ENCODE measurements at places on chromosomes 7 and 10.

DNA sequence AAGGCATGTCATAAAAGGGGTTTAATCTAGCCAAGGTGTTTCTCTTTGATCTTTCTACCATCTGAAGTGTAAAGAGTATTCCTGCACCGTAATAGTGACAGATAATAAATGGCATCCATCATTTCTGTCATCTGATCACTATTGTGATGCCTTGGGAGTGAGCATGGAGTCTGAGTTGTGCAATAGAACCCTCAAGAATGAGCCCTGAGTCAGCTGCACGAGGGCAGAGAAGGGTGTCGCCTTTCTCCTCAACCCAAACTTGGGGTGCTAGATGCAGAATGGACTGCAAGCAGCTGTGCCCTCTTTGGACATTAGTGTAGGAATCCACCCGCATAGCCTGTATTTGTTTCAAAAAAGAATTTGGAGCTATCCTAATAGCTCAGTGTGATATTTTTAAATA is 115.2 kb downstream of the ZNF37A start:
- DNase-seq, result no peak

DNA sequence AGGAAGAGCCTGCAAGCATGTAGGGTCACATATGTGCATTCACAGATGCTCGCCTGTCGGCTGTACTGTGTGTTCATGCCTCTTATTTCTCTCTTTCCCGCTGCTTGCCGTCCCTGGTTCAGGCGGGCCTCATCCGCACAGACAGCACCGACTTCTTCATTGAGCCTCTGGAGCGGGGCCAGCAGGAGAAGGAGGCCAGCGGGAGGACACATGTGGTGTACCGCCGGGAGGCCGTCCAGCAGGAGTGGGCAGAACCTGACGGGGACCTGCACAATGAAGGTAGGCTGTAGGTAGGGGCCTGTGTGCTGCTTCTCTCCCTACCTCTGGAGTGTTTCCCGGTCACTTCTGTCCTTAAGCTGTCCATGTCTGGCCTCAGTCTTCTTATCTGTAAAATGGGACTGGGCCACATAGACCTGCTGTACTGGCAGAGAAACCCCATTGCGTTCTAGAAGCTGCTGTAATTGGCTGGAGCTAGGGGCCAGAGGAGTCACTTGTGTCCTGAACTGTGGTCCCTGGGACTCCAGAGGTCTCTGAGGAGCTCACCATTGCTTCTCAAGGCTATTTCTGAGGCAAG is 30.0 kb downstream of the ADAMTS14 start:
- DNase-seq, result no peak

DNA sequence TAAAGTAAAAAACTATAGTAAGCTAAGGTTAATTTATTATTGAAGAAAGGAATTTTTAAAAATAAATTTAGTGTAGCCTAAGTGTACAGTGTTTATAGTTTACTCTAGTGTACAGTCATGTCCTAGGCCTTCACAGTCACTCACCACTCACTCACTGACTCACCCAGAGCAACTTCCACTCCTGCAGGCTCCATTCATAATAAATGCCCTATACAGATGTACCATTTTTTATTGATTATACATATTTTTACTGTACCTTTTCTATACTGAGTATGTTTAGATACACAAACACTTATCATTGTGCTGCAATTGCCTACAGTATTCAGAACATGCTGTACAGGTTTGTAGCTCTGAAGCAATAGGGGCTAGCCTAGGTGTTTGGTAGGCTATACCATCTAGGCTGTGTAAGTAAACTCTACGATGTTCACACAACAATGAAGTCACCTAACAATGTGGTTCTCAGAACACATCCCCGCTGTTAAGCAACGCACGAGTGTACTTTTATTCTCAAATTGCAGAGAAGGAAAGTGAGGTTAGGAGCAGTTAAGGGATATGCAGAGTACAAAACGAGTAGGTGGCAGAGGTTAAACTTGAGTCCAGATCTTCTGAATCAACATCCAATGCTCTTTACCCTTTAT is 38.9 kb upstream of the PLCE1 start:
- no peak for DNase-seq

- DNase-seq, result no peak
These were observed 24.3 kb downstream of the FBXW4 start for GRCh38 chr10:101670635-101671034.

DNA sequence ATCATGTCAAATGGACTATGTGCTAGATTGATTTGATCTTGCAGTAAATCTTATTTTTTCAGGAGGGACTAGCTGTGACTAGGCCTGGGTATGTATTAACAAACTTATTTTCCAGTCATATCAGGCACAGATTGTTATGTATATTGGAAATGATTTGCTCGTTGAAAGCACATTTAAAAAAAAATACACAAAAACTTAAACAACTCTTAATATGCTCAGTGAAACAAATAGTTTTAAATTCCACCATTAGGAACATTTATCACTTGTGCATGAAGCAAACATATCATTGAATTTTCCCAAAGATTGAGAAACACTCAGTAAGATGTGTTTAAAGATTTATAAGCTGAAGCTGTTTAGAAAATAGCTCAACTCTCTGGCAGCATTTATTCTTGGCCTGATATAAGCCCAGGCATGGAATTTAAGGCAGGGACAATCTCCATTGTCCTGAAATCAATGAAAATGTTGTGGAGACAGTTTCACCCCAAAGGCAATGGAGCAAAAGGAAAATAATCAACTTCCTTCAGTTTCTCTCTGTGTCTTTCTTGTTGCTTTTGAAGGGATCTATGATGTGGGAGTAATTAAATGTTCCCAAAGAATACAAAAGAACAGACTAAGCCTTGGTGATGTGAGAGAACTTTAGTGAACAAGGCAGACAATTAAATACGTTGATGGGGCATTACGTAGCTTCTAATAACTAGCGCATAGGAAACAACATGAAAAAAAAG is 250.3 kb downstream of the GPR37 start:
- no peak for DNase-seq

DNA sequence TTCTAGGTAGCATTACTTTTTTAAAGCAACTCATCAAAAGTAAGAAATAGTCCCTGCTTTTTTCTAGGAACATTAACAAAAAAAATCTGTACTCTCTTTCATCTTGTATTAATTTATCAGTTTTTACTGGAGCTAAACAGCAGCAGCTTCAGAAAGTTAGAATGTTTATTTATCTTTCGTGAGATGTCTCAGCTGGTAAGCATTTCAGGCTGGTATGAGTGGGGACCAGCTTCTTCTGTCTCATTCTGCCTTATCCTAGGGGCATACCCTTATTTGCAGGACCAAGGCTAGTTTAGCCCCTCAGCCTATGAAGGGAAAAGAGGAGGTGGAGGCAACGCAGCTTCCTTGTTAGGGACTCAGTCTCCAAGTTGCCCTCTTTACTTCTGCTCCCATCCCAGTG is 35.1 kb downstream of the LANCL2 start:
- no peak for DNase-seq

DNA sequence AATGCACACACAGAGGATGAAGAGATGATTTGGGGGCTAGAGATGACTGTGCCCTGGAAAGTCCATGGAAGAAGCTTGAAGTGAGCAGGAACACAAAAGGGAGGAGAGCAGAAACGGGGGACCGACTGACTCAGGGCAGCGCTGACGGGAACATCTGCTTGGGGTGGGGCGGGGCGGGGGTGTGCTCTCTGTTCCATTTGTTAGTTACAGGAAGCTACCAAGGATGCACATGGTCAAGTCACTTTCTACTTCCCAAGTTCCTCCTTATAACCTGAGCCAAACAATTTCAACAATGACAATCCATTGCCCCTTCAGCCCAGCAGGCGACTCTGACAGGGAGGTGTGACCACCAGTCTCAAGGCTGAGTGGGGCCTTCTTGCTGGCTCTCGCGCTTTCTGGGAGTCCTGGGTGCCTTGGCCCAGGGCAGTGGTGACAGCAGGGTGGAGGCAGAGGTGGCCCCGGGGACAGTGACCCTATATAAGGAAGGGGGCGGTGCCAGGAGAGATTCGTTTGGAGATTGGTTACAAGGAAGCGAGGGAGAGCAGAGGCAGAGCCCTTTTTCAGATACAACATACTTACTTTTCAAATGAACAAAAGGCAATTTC is 39.6 kb downstream of the CLEC2L start:
- no peak for DNase-seq

DNA sequence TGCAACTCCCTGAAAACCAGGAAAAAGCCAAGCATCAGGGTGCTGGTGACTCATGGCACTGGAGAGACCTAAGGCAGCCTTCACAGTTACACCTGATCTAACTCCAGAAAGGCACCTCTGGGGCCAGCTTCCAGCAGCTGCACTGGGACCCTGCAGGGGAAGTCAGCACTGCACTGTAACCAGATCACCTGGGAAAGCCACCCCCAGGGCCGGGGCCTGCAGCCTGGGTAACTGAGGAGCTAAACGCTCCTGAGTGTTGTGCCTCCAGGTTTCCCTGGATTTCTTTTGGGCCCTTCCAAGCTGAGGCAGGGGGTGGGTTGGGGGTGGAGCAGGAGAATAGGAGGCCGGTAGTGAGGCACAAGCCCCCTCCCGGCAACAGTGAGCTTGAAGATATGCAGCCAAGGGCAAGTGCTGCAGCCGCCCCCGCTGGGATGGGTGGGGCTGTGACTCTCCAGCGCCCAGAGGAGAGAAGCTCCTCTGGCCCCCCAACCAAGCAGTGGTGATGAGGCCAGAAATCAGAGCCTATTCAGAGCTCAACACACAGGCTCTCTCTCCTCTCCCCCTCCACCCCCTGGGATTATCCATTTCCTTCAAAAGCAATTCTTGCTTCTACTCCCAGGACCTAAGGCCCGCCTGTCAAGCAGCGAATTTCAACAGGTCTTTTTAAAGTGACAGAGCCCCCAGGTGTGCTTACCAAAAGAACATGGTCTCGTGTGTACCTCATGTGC is 2.6 kb downstream of the CXCL12 start:
- DNase-seq, result no peak

DNA sequence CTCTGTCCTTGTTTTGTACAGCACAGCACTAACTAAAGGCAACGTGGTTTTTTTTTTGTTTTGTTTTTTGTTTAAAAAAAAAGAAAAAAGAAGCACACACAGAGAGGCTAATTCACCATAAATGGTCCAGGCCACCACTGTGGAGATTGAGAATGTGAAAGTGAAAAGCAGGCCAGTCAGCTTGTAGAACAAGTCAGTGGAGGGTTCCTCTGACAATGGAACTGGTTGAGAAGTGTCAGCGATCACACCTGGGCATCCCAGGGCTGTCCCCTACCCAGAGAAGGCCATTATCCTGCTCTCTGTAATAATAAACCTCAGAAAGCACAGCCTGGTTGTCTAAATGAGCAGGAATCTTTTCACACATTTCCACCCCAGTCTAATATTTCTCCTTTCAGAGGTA is 119.6 kb upstream of the ZNF438 start:
- DNase-seq, result no peak

DNA sequence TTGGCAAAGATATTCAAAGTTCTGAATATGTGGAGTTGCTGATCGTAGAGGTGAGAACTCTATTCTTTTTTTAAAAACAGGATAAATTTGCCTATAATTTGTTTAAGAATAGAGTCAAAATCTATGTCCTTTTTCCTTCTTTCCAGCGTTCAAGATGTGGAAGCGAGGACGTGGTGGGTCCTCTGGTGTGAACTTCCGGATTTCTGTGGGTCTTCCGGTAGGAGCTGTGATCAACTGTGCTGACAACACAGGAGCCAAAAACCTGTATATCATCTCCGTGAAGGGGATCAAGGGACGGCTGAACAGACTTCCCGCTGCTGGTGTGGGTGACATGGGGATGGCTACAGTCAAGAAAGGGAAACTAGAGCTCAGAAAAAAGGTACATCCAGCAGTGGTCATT is 40.5 kb upstream of the SP8 start:
- no peak for DNase-seq

DNA sequence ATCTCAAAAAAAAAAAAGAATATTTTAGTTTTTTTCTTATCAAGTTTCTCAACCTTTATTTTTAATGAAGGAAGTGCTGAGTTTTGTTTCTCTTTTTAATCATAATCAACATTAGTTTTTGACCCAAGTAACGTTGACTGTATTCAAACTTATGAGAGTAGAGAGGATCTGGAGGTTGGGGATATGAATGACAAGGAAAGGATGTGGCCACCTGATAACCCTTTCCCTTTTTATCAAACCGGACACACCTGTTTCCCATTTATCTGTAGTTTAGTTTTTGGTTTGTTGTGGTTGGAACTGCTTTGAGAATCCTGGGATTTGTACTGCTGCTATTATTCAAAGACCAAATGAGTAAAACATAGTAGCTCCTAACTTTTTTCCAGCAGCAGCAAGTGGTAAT is 38.6 kb downstream of the HACD1 start:
- no peak for DNase-seq

DNA sequence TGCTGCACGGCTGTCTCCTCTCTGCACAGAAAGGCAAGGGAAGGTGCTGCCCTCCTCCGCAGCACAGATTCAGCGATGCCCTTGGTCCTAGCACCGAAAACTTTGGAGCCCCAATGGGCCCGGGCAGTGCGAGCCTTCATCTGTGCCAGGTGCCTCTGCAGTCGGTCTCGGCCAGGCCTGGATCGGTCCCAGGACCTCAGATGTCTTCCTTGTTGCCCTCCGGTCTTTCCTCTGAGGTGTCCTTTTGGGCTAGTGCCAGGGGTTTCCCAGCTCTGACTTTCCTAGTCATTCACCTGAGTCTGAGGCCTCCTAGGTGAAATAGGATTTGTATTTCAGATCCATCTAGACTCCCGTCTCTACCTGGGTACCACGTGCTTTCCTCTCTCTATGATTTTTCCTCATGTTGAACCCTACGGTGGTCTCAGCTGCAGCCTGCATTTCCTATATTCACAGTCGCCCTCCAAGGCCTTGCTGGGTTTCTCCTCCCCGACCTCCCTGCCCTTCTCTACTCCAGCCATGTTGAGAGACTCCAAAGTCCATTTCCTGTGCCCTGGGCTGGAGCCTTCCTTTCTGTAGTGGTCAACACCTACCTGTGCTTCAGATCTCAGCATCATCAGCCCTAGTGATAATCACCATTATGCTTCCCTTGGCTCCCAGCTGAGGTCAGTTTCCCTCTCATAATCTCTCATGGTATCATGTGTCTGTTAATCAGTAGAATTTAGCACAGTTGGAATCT is 92.0 kb upstream of the PRSS58 start:
- DNase-seq, result no peak

GRCh38 chr10:124389613-124390361 is 28.9 kb downstream of the OAT start:
- no peak for DNase-seq

- no peak for DNase-seq
These were observed 9.0 kb upstream of the VIM start for GRCh38 chr10:17219024-17219423.

- no peak for DNase-seq
These were observed 112.6 kb downstream of the WDR37 start for GRCh38 chr10:1168763-1169162.

DNA sequence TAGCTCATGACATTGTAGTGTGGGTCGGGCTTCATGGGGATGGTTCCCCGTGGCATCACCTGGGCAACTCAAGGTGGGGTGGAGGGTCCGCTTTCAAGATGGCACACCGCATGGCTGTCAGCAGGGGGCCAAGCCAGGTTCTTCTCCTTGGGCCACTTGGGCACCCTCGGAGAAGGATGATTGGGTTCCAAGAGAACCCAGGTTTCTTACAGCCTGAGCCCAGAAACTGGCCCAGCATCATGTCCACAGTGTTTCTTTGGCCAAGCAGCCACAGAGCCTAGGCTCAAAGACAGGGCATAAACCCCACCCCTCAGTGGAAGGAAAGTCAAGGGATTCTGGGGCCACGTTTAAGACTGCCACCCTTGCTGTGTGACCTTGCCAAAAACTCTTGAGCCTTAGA is 110.6 kb downstream of the PTPN20 start:
- no peak for DNase-seq

GRCh38 chr7:123749537-123749857 is 694 bp upstream of the WASL start:
- no peak for DNase-seq
